GM03348 (cell line): ENCODE measurements at places on chromosomes 5 and 9.

DNA sequence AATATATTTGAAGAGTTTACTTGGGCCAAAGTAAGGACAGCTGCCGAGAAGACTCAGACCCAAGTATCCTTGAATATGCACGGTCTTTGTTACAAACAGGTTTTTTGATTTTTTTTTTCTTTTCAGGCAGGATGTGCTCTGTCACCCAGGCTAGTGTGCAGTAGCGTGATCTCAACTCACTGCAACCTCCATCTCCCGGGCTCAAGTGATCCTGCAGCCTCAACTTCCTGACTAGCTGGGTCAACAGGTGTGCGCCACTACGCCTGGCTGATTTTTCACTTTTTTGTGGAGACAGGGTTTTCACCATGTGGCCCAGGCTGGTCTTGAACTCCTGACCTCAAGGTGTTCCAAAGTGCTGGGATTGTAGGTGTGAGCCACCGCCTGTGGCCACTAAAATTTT is 27.4 kb downstream of the JMY start:
- no peak for DNase-seq

DNA sequence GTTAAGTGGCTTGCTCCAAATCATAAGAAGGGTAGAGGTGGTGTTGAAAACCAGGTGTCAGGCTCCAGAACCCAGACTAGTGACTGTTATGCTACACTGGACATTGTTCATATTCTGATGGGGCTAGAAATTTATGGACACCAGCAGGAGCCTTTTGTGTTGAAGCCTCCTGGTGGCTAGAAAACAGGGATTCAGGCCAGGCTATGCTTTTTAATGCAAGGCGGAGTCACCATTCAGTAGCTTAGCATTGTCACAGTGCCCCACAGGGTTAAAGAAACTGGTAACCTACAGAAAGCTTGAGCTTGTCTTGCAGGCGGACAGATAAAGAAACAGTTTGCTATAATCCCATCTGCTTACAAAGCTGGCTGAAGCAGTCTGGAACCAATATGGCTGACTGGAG is 23.0 kb upstream of the GOLM1 start:
- DNase-seq = no peak

DNA sequence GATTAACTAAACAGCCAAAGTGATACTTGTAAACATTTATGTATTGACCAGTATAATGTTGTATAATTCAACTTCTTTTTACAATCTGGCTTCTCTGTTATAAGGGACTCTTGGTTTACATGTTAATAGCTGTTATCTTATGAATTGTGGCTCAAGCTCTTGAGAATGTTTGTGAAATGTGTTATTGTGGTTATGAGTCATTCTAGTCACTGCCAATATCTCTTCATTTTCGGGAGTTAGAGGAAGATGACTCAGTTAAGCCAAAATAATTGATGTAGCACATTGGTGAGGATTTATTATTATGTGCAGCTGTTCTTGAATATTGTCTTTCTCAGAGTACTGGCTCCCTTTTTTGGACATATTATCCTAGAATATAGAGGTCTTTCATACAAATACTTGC is 655.2 kb upstream of the RIOK2 start:
- peak; percentile 63 for DNase-seq

DNA sequence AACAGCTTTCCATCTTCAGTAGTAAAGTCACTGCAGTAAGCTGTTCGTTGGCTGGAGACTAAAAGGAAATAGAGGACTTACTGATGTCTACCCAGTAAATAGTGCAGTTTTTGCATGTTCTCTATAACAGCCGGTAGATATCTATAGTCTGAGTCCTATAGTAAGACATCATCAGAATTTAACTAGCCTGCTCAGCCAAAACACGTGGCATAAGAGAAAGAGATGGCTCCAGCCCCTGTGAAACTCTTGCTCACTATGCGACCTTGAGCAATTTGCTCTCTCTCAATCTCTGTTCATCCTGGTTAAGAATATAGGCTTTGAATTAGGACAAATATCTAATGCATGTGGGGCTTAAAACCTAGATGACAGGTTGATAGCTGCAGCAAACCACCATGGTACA is 201.6 kb upstream of the PAPPA start:
- no peak for DNase-seq

- no peak for DNase-seq
Measured at GRCh38 chr5:103211576-103212561, 46.7 kb upstream of the MACIR start.

GRCh38 chr5:157930710-157931109 is 71.8 kb upstream of the CLINT1 start:
- no peak for DNase-seq

DNA sequence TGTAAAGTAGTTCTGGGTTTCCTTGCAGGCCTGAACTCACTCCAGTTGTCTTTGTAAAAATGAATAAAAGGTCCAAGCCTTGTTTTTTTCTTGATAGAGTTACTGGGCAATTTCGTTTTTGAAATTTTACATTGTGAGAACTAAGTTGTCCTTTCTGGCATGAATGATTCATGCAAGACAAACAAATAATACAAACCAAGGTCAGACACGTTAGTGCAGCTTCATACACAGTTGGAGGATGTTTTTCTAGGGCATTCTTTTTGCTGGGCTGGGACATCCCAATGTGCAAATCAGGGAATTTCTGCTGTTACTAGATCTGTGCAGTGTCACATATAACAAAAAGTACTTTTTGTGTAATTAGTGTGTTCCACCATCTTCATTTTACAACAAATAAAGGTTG is 96.0 kb downstream of the MEGF10 start:
- DNase-seq = no peak

- no peak for DNase-seq
Measured at GRCh38 chr5:60260658-60261057, 367.1 kb upstream of the PDE4D start.

GRCh38 chr9:122998448-122998847 is 35.0 kb upstream of the GPR21 start:
- DNase-seq = no peak

DNA sequence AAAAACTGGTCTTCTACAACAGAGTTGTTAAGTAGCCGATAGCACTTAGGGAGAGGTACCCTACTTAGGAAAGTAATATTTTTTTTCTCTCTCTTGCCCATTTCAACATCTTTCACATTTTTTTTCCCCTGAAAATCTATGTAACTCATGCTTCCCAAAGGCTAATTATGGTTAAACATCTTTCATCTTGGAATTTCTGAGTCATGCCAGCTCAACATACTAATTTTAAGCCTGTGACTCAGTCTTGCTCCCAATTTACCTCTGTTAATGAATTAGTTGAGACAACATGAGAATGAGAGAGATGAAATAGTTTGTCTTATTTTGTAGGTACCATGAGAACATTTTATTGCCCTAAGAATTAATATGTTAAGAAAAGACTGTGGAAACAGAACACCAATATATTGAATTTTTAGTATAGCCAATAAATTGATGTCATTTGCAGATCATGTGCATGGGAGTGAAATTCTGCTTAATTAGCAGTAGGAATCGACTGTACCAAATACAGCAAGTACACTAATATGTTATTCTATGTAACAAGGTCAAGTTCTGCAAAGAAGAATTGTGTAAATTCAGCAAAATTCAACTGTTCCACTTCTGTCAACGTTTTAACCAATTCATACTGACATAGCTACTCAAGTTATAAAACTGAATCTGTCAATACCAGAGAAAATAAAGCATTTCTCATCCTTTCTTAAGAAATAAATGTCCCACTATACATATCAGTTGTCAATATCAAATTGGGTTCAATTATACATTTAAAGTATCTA is 550.0 kb downstream of the PTPRD start:
- peak; percentile 6 for DNase-seq

GRCh38 chr5:150653145-150653761 is 7.8 kb upstream of the MYOZ3 start:
- peak; percentile 52 for DNase-seq

DNA sequence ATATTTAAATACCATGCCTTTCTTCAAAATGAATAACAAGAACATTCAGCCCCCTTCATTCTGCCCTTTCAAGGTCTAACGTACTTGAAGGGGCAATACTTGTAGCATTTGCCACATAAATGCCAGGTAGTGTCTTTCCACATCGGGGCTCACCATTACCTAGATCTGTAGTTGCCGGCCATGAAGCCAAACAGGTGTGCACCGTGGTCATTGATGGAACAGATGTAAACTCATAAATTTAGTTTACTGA is 193.0 kb downstream of the CD180 start:
- DNase-seq = no peak

DNA sequence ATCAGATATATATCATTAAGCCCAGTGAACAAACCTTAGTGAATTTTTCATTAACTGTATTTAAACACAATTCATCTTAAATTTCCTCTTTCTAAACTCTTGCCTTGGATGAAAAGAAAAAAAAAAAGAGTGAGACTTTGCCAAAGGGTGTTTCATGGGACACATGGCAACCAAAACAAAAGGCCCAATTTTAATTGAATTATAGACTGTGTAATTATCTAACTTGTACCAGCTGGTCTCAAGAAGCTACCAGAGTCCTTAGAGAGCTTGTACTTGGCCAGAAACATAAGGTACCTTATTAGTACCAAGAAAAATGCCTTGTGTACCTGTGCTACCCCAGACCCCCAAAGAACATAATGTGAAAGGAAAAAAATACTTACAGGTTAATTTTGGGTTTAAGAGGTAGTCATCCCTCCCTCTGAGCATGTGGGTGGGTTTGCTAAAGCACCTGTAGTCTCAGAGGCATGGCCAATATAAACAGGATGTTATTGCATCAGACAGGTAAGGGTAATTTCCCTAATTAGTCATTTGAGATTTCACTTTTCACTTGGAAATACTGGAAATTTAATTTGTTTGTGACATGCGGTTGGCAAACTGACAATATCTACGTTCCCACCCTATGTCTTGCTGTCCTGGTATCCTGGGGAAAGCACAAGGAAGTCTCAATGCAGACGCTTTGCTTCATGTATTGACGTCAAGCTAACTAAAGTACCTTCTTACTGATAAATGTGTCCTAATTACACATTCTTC is 90.1 kb downstream of the SNCAIP start:
- DNase-seq = no peak

DNA sequence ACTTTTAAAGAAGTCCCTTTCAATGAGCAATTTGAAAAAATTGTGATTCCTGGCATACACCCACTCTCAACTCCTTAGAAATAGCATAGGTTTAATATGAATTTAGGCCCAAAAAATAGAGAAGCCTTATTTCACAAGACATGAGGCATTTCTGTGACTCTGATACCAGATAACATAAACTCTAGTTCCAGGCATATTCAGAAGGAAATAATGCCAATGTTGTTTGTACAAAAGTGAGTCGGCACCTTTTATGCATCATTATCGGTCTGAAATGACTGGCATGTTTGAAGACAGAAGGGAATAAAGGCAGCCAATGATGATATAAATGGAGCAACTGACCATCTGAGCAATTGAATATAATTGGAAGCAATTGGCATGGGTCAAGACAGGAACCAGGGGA is 19.4 kb upstream of the RECK start:
- DNase-seq = no peak

GRCh38 chr5:131532031-131532640 is 102.9 kb downstream of the RAPGEF6 start:
- no peak for DNase-seq

DNA sequence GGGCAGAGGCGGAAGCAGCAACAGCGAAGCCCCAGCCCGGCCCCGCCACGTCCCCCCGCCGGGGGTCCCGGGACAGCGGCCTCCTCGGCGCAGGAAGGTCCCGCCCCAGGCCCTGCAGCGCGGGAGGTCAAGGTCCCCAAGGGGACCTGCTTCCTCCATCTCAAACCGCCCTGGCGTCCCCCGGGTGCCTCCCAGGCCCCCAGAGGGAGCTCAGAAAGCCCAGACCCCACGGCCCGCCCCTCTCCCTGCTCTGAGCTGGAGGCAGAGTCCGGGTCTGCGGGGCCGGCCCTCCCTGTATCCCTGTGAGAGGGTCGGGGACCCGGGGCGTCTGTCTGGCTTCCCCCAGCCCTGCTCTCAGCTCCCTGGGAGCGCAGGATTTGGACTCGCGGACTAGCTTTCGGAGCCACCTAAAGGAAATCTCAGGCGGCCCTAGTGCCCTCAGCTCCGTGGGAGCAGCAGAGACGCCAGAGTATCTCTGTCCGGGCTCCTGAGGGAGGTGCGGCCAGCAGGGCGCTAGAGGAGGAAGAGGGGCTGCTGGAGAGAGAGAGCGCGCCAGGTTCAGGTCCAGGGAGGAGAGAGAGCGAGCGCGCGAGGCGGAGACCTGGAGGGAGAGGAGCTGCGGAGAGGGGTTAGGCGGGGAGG is 30.7 kb downstream of the EXOC3 start:
- peak; percentile 64 for DNase-seq

- no peak for DNase-seq
Measured at GRCh38 chr9:136669791-136670464, 7.2 kb downstream of the EGFL7 start.

DNA sequence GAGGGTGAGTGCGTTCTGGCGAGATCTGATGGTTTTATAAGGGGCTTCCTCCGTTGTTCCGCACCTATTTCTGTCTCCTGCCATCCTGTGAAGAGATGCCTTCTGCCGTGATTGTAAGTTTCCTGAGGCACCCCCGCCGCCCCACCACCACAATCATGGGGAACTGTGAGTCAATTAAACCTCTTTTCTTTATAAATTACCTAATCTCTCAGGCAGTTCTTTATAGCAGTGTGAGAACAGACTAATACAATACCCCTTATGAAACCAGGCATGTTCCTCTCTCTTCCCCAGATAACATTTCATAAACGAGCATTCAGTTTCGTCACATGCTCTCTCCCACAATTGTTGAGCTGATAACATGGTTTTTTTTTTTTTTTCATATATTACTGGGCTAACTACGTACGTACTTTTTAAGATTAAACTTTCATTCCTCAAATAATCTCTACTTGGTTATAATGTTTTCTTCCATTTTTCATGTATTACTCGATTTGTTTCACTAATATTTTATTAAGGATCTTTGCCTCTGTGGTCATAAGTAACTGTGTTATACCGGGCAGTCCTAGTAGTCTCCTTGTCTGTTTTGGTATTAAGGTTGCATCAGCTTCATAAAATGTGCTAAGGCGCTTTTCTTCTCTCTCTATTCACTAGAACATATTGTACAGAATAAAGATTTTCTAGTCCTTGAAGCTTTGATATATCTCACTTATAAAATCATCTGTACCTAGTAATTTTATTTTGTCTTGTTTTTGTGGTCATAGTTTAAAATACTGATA is 64.9 kb upstream of the MVB12B start:
- DNase-seq = no peak

DNA sequence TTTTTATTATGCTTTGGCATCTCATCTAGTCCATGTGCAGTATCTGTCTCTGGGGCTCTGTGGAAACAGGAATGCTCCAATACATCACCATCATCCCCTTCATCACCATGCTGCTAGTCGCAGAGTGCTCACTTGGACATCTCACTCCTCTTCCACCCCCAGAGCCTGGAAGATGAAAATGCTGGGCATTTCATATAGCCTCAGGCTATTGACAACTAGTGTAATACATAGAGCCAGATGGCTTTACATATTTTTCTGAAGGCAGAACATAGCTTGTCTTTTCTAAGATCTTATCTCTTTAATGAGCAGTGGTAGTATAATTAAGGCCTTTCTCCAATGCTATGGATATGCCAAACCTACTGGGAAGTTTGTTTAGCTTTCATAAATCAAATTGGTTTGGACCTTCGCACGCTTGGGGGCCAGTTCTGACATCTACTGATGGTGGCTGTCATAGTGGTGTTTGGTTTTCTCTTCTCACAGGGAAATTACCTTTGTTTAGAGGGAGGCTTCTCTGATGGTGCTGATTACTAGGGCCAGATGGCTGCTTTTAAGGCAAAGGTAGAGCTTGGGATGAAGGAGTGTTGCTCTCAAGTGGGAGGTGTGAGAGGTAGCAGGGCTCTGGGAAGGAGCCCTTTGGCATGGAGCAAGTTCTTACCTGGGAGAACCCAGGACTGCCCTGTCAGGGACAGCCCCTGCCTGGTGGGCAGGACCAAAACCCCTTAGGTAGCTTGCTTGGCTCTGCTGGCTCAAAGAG is 63.1 kb upstream of the CXCL14 start:
- DNase-seq = no peak

- DNase-seq = peak; percentile 51
Measured at GRCh38 chr5:73827106-73827450, 201.1 kb downstream of the ARHGEF28 start.
